ENCODE measurements at places on chromosomes 1 and 21.

GRCh38 chr1:43404353-43404752 is 14.7 kb downstream of the SZT2 start:
- no peak for DNase-seq

- DNase-seq, result no peak
Measured at GRCh38 chr1:178101654-178102053, 7.8 kb downstream of the RASAL2 start.

- no peak for DNase-seq
Measured at GRCh38 chr1:94231746-94232145, 5.6 kb downstream of the ARHGAP29 start.

DNA sequence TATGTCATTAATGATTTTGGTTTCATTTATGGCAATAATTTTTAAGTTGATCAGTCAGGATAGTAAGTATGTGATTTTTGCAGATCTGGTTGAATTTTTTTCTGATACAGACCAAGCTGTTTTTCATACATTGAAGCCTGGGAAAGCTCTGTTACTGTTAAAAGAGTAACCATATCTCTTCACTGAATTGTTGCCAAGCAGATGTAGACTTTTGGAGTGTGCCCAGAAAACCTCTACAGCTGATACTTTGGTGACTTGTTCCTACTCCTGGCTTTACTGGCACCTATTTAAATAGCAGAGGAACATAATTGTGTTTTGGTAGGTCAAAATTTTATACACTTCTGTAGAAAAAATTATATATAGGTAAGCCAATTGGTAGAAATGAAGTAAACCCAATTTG is 49.4 kb downstream of the NFIA start:
- peak; percentile 91 for DNase-seq

DNA sequence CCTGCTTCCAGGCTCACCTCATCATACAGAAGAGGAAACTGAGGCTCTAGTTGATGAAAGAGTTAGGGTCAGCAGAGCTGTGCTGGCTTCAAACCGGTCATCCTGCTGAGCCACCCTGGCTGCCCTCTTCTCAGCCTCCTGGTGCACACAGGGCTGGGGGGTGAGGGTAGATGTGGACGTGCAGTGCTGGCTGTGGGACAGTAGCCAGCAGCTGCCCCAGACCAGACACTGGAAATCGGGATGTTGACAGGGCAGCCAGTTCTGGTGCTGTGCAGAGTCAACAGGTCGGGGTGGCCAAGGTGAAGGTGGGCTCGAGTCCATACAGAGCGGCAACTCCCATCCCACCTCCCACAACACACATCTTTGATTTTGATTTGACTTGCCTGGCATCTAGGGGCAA is 1.5 kb upstream of the CLCNKA start:
- no peak for DNase-seq

GRCh38 chr1:176696109-176696508 is 233.1 kb downstream of the PAPPA2 start:
- DNase-seq, result peak; percentile 54

DNA sequence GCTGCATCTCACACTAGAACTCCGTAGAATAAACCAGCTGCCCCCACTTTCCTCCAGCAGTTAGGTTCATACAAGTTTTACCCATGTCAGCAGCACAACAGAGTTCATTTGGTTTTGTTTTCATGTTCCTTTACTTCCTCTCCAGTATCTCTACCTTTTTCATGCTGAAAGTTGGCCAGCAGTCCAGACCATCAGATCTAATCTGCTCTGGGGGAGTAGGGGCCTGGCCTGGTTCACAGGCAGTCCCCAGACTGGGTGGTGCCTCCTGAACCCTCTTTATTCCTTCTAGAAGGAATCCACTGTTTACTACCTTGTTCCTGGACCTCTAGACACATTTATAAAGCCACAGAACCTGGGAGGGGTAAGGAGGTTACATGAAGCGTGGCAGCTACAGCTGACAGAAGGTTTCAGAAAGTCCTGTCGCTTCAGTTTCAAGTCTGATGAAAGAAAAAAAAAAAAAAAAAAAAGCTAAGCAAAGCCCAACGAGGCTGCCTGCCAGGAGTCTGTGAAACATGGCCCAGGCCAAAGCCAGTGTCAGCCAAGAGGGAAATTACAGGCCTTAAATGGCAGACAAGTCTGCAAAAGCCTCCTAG is 184.6 kb upstream of the JUN start:
- DNase-seq, result peak; percentile 85

DNA sequence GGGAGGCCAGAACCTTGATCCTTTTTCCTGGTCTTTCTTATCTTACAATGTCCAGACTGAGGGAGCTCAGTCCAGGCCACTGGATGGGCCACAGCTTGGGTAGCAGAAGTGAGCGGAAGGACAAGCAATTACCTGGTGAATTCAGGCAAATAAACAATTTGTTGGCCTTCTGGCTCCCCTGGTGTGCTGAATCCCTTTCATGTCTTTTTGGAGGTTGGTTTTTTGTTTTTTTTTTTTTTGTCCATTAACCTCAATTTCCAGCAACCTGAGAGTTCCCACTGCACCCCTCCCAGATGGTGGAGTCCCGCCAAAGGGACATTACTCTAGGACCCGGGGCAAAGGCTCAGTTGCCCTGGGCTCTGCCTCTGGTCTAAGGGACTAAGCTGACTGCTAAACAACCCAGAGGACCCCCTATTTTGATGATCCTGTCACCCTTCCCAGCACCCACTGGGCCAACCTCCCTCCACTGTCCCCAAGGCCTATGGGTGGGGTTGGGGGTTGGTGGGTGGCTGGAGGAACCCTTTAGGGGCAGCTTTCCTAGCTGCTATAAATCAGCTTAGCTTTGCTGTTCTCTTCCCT is 85.5 kb downstream of the KCND3 start:
- DNase-seq, result no peak

GRCh38 chr1:186930238-186930637 is 101.5 kb downstream of the PLA2G4A start:
- no peak for DNase-seq

DNA sequence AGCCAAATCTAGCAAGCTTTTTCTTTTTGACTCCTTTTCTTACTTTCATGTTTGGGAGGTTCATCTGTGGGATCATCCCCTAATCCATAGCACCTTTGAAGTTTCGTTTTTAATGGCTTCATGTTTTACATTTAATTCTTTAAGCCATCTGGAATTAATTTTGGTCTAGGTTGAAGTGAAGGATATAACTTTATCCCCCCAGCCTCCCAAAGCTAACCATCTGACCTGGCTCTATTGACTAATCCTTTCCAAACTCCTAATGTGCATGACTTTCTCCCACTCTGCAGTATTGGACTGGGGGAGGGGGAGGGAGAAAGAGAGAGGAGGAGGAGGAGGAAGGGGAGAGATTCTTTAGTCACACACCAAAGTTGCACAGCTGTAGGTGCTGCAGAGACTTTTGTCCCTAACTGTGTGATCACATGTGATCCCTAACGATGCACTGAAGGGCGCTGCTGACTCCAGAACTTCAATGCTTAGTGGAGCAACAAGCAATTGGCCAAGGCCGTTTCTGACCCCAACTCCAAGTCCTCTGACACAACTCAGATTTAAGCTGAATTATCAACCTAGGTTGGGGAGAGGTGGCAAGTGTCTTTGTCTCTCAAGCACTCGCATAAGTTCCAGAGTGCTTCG is 191.6 kb downstream of the HUNK start:
- DNase-seq, result no peak

- DNase-seq, result no peak
Measured at GRCh38 chr1:201000391-201000790, 23.1 kb downstream of the KIF21B start.

DNA sequence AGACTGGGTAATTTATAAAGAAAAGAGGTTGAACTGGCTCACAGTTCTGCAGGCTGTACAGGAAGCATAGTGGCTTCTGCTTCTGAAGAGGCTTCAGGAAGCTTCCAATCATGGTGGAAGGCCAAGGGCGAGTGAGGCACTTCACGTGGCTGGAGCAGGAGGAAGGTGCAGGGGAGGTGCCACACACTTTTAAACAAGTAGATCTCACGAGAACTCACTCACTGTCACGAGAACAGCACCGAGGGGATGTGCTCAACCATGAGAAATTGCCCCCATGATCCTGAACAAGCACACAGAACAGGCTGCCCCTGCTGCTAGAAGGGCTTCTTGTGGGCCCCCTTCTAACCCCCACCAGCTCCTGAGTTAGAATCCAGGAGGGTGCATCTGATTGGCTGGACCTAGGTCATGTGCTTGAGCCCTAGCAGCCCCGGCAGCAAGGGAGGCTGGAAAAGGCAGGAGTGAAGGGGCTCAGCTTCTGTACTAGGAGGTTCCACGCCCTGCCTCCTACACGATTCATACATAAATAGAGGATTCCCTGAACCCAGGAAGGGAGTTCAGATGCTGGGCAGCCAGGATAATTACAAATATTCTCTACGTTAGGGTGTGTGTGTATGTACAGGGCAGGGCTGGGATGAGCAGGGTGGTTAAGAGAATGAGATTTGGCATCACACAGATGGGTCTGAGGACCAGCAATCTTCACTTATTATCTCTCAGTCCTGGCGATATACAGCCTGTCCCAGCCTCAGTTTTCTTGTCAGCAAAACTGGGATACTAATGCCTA is 72.8 kb upstream of the ATP5PO start:
- DNase-seq, result no peak

DNA sequence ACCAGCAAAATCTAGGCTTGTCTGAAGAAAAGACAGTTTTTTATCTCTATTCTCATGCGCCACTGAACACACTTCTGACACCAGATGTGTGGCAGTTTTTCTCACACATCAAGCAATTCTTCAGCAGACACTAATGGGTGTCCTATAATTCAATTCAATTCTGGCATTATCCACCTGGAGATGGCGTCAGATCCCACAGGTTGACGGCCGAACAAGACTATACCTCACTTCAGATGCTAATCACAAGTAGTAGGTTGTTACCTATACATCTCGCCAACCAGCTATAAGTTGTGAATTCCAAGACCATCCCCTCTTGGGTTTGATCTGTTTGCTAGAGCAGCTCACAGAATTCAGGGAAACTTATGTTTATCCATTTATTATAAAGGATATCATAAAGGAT is 89.9 kb upstream of the ARTN start:
- DNase-seq, result no peak

GRCh38 chr1:15758343-15758931 is at the start of gene FBLIM1:
Gene FBLIM1 (plus strand): TSS chr1:15758795. CDS start chr1:15764984, 6,189 bp downstream.
- no peak for DNase-seq

- DNase-seq, result no peak
Measured at GRCh38 chr1:56849750-56850149, 4.8 kb upstream of the C8A start.

DNA sequence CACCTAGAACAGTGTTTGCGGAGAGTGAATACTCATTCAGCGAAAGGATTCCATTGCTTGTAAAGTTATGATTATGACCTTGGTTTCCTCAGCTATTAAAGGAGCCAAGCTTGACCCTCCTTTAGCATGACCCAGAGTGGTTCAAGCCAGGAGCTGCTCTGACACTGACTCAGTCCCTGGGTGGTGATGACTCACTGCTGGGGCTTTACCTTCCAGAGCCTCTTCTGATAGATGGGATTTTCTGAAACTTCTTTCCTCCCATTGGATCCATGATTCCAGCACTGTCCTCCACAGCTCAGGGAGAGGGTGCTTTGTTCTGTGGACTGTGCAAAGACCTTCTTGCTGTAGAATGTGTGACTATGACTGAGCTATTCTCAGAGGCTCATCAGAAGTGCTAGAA is 77.4 kb downstream of the S1PR1 start:
- no peak for DNase-seq

Measured in NCI-H2171 treated with DMSO at 0.1 percent for 48 hours (cell line).